Omental fat pad (tissue), 4 donors: ENCODE measurements at places on chromosomes 11 and 22. TPM values are rescaled to one million over a fixed set of nuclear protein-coding genes. Genes with fewer than 3 reads are reported as not detected.

HEPHL1 gene
- total RNA-seq, result not detected

TBX10 gene
- total RNA-seq, result not detected

HIRA gene
- 20.8 TPM for total RNA-seq

GAS2 gene
- 0.96 TPM for total RNA-seq

GPHA2 gene
- not detected for total RNA-seq

TEAD1 gene
- total RNA-seq, result 86.9 TPM

SPDYC gene
- total RNA-seq, result not detected

DNA sequence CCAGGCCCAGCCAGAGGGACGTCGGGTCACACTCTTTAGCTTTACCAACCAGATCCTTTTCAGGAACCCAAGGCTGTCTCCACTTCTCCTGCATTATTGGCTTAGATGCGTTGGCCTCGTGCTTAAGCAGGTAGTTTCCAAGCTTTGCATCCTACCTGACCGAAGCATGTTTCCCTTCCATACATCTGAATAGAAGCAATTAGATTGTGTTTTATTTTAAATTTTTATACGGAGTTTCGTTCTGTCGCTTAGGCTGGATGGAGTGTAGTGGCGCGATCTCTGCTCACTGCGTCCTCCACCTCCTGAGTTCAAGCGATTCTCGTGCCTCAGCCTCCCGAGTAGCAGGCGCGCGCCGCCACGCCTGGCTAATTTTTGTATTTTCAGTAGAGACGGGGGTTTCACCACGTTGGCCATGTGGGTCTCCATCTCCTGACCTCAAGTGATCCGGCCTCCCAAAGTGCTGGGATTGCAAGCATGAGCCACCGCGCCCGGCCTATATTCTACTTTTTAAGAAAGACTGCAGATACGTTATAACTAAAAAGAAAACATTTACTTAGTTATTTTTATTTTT lies 677 bp downstream of the DYNC2H1 start:
- no peak for DNase-seq

- DNase-seq, result no peak
Measured at GRCh38 chr22:43276321-43276720, 66.9 kb downstream of the SCUBE1 start.

DNA sequence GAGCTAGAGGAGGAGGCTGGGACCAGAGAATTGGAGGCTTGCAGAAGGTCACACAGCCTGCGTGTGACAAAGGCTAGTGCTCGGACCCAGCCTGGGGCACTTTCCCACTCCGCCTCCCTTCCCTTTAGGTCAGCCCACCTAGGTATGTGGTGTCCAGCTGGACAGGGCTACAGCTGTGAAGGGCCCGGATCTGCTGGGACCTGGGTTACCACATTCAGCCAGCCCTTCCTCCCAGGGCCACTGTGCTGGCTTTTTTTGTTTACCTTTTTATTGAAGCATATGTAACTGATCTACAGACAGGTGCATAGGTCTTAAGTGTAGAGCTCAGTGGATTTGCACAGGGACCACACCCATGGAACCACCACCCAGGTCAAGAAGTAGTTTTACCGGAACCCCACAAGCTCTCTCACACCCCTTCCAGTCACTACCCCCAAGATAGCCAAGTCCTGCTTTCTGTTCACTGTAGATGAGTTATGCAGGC lies 8.7 kb downstream of the CAPN5 start:
- no peak for DNase-seq

GRCh38 chr11:69912161-69912910 lies 93.1 kb upstream of the FGF3 start:
- DNase-seq, result no peak

- DNase-seq, result peak; percentile 88
Measured at GRCh38 chr11:45771193-45771565, 33.8 kb upstream of the SLC35C1 start.

- DNase-seq, result no peak
Measured at GRCh38 chr11:86119077-86119476, 50.2 kb upstream of the PICALM start.

DNA sequence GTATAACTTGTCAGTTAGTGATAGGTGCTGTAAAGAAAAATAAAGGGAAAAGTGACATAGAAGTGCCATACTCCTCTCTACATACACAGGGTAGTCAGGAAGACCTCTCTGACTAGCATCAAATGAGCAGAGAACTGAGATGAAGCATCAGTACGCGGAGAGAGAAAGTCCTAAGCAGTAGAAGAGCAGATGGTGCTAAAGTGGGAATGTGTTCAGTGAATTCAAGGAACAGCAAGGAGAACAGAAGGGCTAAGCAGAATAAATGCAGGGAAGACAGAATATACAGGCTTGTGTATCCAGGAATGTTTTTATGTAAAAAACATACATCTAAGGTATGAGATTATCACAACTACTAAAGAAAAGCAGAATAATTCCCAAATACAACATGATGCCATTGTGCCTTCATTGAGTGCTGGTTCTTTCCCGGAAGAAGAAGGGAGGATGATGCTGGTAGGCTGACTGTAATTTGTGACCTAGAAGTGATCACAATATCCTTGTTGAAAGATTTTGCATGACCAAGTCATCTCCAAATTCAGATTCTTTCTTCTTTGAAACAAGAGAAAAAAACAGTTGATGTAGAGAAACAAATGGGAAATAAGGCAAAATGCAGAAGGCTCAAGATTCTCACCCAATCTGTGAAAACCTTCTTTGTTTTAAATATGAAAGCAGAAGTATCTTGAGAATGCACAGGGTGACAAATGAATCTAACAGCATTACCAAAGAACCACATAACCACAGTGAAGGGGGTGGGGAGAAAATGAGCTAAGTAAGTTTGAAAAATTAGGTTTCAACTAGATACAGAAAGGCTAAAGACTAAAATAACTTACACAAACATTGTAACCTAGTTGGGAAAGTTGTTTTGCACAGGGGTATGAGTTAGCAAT lies 20.5 kb downstream of the MRE11 start:
- no peak for DNase-seq

DNA sequence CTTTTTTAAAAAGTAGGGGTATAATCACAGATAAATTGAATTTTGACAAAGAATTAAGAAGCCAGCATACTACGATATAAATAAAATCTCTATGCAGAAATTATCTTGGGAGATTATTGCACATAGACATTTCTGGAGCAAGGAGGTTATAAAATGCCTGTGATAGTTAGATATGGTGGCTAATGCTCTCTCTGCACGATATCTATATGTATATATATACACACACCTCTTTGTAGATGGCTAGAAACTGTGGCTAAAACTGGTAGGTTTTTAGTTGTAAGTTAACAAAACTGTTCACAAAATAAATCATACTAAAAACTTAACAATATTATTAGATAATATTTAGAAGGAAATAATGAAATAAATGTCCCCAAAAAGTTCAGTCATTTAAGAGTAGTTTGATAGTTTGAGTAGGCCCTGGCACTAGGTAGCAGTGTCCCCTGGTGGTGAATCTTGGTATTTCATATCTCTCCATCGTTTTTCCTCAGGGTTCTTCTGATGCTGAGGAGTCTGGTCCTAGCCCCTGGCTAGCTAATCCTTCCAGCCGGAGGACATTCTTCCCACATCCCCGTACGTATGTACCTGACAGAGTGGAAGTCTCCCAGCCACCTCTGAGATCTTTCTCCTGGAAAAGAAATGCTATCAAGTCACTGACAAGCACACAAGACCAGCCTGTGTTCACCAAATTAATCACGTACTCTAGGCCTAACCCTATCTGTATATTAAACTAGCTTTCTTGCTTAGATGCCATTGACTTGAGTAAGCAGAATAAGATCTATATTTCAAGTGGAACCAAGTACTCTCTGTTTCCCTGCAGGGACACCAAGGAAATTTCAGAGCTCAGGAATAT lies 32.2 kb downstream of the ART5 start:
- DNase-seq, result no peak

- no peak for DNase-seq
Measured at GRCh38 chr22:33850724-33851123, 69.6 kb downstream of the LARGE1 start.

GRCh38 chr11:14022821-14023220 lies 60.3 kb downstream of the SPON1 start:
- no peak for DNase-seq

DNA sequence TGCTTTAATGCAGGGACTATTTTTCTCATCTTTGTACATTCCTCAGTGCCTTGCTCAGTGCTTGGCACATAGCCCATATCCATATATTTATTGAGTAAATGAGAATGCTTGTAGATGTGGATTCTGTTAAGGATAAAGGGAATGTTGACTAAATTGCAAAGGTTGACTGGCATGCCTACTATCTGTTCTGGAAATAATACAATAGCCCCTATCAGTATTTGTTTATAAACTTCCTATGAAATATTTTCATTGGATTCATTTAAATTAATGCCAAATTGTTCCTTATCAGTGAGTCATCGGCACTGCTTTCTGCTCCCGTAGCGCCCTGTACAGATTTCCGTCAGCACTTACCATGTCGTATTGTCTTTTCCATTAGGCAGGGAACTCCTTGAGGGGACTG lies 8.0 kb downstream of the RNF121 start:
- DNase-seq, result no peak

DNA sequence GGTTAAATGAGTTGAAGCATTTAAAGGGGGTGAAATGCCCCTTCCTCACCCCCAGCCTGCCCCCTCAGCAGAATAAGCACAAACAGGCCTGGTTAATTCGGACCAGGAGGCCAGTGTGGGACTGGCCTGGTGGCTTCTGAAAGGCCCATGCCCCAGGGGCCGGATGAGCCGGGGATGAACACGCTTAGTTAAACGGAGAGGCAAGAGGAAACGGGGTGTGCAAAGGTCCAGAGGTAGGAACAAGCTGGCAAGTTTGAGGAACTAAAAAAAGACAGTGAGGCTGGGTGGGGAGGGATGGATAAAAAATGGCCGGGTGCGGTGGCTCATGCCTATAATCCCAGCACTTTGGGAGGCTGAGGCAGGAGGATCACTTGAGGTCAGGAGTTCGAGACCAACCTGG lies 11.5 kb downstream of the SCUBE1 start:
- no peak for DNase-seq

GRCh38 chr22:38740754-38741153 lies 15.0 kb downstream of the SUN2 start:
- DNase-seq, result no peak

DNA sequence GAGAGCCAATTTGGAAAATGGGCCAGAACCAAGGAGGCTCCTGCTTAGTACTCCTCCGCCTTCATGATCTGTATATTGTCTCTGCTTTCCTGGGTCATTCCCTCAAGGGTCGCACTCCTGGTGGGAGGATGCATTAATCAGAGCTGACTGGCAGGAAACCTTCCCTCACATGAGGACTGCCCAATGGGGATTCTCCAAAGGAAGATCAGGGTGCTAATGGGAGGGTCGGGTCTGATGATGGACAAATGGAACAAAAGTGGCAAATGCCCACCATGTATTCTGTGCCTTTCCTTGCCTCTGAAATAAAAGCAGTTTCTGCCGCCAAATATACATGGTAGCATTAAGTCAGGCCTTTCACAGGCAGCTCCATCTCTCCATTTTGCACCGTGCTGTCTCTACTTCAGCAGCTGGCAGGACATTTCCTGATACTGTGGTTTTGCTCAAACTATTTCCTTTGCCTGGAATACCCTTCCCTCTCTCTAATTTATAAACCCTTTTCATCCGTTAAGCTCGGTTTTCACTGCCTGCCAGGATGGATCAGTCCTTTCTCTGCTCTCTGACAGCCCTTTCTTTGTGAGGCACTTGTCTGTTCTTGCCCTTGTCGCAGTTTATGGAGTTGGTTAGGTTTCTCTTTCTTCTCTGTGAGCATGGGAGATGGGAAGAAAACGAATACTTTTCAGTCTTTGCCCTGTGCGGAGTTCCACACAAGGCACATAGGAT lies 13.5 kb downstream of the SREBF2 start:
- no peak for DNase-seq

DNA sequence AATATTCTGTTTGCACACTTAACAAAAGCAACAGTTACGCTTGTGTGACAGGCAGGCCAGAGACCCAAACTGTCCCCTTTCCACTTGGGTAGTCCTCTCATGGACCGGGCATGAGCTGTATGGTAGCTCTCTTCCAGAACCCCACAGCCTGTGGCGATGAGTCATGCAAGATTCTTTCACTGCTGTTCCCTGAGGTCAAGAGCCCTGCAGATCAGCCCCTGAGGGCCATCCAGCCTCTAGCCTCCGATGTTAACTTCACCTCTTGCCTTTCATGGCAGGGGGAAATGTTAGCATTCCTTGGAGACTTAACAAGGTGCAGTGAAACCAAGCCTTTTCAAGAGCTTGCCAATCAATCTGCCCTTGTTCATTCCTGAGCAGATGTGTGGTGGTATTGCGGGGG lies 63.2 kb upstream of the DEUP1 start:
- no peak for DNase-seq

- no peak for DNase-seq
Measured at GRCh38 chr11:10727146-10727851, 23.7 kb upstream of the CTR9 start.

DNA sequence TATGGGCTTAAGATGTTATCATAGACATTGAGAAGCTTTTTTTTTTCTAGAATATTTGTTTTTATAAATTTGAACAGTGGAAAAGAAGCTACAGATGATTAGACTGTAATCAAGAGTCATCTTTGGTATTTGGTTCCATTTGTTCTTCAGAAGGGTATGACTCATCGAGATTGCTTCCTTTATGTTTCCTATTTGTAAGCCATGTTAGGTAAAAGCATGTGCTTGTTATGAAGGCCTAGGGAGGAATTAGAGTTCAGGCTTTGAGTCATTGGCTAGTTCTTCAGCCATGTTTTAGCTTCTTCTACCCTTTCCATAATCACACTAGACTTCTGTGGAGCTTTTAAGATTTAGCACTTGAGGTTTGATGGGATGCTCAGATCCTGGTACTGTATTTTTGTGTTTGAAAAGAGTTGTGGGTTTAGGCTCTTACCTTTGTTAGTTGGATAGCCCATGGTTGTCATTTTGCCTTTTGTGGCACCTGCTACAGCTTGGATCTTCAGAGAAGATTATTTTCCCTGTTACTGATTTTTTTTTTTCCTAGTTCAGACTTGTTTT lies 44.3 kb downstream of the POLD3 start:
- DNase-seq, result no peak

DNA sequence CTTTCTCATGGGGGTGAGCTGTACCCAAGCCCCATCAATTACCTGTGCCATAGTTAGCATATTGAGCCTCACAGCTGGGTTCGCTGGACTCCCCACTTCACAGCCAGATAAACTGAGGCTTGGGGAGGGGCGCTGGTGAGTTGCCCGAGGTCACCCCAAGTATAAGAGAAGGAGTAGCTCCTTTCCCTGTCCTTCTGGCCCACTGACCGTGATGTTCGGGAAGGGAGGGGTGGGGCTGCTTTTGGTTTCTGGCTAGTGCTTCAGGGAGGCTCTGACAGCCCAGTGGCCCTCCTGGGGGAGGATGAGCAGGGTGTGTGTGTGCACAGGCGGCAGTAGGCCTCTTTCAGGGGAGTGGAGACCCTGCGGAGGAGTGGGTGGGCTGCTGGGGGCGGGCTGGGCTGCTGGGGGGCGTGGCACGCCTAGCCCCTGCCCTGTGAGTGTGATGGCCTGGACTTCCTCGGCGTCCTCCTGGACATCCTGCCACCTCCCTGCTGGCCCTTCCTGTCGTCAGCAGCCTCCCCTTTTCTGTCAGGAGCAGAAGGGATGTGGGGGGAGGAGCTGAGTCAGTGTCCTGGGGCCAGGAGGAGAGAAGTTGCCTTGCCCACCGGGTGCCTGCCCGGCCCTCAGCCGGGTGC lies 50.3 kb downstream of the TRIOBP start:
- no peak for DNase-seq

- no peak for DNase-seq
Measured at GRCh38 chr11:557328-558132, 3.0 kb downstream of the LMNTD2 start.

- DNase-seq, result no peak
Measured at GRCh38 chr22:49136041-49136815, 691.4 kb downstream of the BRD1 start.
